GM04503 (cell line): ENCODE measurements at places on chromosomes 6 and 20.

- no peak for DNase-seq
Measured at GRCh38 chr6:133241086-133241900, at the start of gene EYA4. TSS of gene EYA4 (plus strand) at chr6:133241357. CDS start at chr6:133274781, 33,424 bp downstream.

GRCh38 chr20:50722424-50723155 is 8.8 kb upstream of the PARD6B start:
- no peak for DNase-seq

DNA sequence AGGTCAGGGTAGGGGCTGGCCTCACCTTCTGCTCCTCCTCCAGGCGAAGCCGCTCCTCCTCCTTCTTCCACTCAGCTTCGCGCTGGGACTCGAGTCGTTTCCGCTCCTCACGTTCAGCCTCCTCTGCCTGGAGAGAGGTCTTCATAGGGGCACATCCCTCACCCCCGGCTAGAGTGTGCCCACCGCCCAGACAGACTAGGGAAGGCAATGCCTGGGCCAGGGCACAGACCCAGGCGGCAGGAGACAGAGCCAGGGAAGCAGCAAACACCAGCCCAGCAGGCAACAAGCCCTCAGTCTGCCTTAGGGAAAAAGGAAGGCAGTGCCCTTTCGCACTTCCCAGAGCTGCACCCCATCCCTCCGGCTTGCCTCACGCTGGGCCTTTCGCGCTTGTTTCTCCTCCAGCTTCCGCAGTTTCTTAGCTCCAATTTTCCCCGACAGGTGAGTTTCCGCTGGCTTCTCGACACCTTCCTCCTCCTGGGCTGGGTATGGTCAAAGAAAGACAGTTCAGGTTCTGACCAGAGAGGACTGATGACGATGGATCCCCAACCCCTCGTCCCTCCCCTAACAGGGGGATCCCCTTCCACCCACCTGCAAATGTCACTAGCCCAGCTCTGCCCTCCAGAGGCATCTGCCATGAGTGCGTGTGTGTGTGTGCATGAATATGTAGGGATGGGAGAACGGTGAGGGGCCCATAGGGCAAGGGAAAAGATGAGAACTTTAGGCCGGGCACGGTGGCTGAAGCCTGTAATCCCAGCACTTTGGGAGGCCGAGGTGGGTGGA is 4.3 kb downstream of the DDRGK1 start:
- no peak for DNase-seq

DNA sequence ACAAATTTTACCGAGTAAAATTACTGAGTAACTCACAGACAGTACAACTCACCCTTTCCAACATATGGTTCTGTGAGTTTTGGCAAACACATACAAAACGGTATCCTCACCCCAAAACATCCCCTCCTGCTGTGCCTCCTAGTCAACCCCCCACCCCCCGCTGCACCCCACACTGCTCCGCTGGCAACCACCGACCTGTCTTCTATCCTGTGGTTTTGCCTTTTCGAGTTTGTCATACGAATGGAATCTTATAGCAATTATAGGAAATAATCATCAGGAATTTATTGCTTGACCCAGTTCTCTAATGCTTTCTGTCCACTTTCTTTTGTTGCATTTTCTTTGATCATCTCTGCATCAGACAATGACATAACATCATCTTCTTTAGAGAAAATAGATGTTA is 312.3 kb downstream of the KIF16B start:
- peak; percentile 13 for DNase-seq

- no peak for DNase-seq
Measured at GRCh38 chr6:89024456-89024855, 56.1 kb upstream of the PNRC1 start.

- no peak for DNase-seq
Measured at GRCh38 chr20:42795111-42795695, 394.5 kb downstream of the PTPRT start.

DNA sequence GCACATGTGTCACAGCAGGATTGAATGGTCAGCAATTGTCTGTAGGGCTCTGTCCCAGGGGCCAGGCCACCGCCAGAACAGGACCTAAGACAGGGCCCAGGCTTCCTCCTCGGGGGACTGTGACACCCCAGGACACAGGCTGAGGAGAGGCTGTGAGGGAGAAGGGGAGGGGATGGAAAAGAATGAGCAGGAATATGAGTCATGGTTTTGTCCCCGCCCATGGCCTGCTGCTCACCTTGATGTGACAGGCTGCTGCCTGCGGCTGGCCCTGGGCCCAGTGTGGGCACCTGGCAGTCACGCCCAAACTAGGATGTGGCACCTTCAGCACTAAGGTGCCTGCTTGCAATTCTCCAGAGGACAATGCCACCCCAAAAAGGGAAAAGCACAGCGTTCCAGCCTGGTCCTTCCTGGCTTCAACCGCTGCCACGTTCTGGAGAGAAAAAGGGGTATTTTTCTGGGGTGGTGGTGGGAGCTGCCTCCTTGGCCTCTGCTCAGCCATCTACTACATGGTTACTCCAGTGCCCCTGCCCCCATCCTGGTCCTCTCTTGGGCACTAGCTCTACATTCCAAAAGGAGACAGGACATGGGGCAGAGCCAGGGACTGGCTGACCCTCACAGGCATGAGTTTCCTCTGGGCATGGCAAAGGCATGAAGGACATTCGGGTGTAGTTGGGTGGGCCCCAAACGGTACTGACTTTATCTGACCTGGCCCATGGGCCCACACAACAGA is 93.4 kb downstream of the SLC22A23 start:
- no peak for DNase-seq

DNA sequence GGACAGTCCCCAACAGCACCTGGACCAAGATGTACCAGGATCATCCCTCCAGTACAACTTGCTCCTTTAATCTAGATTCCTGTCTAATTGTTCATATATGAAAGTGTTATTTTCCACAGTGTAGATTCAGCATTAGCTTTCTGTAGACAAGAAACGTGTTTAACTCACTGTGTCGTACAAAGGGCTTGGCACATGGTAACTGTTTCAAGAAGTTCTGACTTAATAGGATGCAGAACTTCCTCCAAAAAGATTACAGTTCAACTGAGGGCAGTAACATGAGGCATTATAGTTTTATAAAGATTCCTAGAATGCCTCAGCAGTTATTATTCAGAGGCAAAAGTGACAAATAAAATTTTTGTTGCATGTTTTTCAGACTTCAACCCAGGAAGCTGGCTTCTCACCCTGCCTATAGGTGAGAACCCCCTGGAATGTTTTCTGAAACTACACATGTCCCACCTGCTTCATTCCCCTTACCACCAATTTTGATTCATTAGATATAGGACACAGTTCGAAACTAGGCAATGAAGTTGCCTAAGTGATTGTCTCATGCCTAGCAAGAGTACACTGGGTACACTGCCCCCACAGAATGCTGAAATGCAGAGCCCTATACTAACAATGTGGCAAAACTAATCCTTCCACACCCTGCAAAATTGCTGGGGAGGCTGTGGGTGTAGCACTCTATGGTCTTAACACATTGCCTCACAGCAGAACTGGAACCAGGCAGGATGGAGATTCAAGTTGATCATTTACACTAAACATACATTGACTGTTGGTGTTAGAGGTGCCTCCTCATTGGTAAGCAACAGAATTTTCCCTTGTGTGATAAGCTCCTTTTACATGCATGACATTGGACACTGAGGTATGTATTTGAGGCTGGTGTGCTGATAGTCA is 22.6 kb upstream of the SH3BGRL2 start:
- no peak for DNase-seq

GRCh38 chr6:36099869-36100483 is 30.3 kb upstream of the MAPK13 start:
- no peak for DNase-seq

GRCh38 chr6:45148711-45149341 is 179.3 kb upstream of the RUNX2 start:
- peak; percentile 44 for DNase-seq

GRCh38 chr20:5691918-5692618 is 58.1 kb upstream of the SHLD1 start:
- no peak for DNase-seq

- no peak for DNase-seq
Measured at GRCh38 chr6:13355999-13356785, 27.9 kb upstream of the TBC1D7 start.

DNA sequence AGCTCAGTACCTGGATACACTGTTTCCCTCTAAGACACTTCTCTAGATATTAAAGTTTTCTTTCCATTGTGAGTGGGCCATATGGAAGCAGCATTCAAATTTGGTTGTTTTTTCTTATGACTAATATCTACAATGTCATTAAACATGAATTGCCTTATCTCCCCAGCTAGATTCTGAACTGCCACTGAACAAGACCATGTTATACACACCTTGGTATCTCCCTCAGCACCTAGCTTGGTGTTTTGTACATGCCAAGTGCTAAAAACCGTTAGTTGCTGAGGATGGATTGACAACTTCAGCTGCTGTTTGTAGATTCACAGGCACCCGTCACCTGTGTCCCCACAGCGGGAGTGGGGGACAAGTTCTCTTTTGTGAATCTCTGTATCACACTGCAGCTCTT is 131.1 kb downstream of the KIF13A start:
- no peak for DNase-seq

DNA sequence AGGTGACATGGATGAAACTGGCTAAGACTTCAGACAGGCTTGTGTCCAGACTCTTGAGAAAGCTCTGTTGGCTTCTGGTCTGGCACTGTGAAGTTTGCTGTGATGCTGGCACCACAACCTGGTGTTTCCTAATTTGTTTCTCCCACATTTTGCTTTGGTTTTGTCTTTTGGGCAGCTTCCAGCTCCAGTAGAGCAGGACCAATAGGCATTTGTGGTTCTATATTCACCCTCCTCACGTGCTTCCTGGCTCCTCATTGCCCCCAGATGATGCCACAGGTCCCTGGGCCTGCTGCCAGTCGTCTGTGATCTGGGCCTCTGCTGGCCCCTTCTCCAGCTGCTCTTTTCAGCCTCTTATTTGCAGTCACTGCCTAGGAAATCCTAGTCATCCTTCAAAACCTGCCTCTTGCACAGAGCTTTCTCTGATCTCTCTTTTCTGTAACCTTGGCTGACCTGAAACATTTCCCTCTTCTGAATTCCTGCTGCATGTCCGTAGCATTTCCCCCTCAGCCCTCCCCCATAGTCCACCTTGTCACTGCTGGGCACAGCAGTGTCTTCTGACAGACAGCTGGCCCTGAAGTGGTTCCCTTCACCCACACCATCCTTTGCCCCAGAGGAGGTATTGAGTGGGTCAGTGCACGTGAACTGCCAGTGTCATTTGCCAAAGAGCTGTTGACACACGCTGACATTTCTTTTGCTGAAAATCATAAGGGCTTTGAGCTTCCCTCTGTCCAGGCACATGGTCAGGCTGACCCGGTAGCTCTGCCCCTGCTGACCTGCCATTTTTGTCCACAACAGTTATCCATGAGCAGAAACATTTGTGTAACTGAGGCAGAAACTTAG is 63.0 kb downstream of the PTPN1 start:
- peak; percentile 83 for DNase-seq

DNA sequence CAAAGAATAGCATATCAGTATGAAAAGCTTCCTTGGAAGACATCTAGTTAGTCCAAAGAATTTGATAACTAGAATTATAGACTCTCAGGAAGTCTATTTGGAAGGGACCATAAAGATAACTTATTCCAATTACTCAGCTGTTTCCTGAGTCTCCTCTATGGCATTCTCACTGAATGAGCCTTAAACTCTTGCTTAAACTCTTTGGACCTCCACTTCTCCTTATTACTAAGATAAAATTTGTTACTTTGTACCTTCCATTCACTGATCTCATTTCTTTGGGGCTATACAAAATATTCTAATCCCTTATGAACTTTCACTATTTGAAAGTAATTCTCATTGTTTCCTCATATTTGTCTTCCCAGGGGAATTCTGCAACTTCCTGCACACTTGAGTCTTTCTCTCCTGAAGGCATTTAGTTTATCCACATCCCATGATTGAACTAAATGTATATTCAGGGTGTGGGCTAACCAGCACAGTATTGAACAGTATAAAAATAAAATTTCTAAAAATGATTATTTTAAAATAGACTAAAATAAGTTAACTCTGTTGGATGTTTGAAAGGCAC is 67.1 kb upstream of the NOTCH4 start:
- no peak for DNase-seq

DNA sequence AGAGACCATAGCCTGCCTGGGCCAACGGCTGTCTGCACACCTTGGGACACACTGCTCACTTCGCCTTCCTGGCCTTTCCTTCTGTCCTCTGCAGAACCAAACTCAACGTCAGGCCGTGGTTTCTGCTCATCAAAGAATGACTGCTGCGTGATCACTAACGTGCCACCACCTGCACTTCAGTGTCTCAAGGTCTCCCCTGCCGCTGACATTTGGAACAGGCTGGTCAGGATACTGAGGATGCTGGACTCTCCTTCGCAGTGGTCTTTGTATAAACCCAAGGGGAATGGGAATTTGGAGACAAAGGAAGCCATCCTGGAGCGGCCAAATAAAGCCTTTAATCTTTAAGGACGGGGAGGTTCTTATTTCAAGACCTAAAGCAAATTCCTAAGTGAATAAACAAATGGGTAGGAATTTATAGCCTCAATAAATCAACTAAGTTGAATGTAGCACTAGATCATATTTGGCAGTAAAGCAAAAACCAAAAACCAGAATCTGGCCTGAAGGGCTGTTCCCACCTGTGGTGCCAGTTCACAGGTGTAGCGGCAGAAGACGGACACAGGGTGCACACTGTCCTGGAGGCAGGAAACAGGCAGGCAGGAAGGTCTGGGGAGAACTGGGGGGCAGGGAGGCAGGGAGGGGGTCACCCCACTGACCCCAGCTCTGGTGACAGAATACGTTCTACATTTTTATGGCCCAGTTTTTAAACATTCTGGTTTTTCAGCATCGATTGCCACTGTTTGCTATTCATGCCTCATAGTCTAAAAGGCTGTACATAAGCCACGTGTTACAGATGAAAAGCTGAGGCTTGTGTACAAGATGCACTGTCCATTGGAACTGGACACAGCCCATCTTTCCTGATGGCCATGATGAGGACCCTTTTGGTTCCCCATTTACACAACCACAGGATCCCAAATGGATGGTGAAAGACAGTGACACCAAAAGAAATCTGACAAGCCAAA is 36.6 kb downstream of the ABHD12 start:
- DNase-seq: no peak

GRCh38 chr6:107114926-107115694 is at the start of gene BEND3:
TSS of gene BEND3 (minus strand) at chr6:107115515. CDS start at chr6:107099285, 16,230 bp downstream.
- no peak for DNase-seq

DNA sequence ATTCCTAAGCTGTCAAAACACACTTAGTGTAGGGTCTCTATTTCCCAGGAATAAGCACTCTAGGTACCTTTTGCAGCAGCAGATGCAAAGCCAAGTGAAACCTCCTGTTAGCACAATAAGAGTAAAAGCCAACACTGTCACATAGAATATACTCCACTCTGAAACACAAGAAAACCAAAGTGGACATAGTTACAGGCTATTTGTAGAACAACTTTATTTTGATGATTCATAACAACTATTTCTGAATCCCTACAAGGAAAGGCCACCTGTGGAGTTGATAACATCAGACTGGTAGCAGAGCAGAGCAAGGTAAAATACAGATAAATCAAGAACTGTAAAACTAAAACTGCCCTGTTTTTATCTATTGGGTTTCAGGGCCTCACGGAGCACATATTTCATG is 59.7 kb downstream of the ALDH5A1 start:
- no peak for DNase-seq

- no peak for DNase-seq
Measured at GRCh38 chr6:157941101-157941863, 40.4 kb upstream of the SYNJ2 start.

GRCh38 chr20:55953201-55953600 is 52.1 kb downstream of the CBLN4 start:
- no peak for DNase-seq

- DNase-seq: no peak
Measured at GRCh38 chr6:162438980-162439379, 288.6 kb downstream of the PRKN start.
